ENCODE measurements at places on chromosomes 2 and 18.

DNA sequence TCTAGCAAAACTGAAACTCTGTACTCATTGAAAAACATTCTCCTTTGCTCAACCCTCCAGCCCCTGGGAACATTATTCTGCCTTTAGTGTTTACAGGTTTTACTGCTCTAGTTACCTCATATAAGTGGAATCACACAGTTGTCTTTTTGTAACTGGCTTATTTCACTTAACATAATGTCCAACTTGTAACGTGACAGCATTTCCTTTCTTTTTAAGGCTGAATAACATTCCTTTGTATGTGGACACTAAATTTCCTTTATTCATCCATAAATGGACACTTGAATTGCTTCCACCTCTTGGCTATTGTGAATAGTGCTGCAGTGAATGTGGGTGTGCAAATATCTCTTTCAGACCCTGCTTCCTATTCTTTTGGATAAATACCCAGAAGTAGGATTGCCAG is 144.9 kb downstream of the ACTR3 start:
- no peak for DNase-seq

DNA sequence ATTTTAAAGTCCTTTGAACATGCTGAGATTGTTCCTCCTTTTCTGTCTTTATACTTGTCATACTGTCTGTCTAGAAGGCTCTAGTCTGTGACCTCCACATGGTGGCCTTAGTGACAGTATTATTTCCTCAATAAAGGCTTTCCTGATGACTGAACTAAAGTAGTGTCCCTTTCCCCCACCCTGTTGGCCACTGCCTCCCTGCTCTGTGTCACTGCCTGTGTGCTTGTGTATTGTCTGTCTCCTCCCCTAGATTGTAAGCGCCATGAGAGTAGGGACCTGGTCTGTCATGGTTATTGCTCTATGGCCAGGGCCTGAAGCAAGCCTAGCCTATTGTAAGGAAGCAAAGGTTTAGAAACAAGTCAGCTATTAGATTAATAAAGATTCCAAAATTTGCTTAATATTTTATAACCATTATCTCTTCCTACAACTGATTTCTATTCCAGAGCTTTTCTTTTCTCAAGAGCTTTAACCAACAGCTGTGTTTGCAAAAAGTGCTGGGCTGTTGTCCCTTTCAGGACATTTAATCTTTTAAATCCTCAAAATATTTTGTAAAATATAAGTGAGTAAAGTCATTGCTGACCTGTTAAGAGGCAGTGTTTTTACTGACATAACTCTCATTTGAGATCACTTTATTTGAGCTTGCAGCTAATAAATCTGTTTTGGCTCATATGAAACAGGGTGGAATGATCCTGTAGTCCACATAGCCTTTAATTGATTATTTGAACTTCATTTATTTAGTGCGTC is 35.5 kb downstream of the DIS3L2 start:
- no peak for DNase-seq

DNA sequence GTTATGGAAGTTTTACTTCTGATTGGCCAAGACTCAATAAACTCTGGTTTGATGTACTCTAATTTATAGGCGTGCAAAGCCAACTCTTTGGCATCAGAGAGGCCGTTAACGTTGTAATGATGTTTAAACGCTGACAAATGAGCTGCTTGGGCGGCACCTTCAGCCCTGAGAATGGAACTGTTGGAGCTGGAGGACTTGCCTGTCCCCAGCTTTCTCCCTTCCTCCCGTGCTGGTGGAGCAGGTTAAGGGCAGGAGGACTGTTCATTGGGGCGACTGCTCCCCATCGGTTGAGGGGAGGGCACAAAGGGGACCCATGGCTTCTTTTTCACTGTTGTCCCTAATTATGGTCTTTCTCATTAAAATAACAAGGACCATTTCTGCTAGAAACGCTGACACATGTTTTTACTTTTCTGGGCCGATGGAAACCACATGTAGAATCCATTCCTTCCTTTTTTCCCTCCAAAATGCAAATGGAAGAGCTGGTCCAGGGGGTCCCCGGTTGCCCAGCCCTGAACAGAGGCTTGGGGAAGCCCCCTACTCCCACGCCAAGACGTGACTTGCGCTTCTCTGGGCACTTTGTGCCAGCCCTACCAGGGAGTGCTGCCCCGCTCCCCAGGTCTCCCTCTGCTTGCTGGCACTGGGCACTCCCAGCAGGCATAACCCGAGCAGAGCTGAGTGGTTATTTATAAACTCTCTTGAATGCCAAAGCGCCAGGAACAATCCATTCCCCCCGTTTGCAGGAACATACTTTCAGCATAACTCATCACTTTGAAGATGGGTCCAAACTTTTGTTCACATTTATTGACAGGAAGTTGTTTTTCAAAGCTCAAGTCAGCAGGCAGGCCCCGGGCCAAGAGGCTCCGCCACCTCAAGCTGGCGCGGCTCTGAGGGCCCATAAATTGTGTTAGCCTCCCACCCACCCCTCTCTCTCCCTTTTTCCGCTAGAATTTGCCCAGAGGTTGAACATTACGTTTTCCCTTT is 170.1 kb downstream of the ASB1 start:
- peak; percentile 58 for DNase-seq

- DNase-seq = no peak
Measured at GRCh38 chr2:85034158-85034557, 63.2 kb downstream of the KCMF1 start.

DNA sequence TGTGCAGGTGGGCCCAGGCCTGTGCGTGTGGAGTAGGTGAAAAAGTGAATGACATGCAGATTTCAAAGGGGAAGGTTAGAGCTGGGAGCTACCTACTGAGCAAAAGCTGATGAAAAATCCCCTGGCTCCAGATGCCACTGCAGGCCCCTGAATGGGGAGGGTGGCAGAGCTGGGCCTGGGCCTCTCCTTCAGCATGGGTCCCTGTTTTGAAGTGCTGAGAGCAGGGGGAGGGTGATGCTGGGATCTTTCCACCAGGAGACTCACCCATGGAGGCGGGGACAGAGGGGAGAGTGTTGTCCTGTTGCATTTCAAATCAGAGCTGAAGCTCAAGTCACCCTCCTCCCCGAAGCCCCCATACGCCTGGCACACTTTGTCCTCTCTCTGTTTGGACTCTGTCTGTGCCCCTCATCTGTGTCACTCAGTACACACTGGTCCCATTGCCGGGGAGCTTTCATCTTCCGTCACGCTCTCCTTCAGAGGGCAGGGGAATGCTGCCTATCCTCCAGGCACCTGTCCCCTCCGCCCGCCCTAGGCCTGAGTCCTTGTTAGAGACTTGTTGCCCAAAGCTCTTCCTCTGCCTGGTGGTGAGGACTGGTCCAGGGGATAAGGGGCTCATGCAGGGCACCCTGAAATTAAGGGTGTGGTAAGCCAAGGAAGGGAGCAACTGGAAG is 206.6 kb downstream of the HAUS1 start:
- no peak for DNase-seq

DNA sequence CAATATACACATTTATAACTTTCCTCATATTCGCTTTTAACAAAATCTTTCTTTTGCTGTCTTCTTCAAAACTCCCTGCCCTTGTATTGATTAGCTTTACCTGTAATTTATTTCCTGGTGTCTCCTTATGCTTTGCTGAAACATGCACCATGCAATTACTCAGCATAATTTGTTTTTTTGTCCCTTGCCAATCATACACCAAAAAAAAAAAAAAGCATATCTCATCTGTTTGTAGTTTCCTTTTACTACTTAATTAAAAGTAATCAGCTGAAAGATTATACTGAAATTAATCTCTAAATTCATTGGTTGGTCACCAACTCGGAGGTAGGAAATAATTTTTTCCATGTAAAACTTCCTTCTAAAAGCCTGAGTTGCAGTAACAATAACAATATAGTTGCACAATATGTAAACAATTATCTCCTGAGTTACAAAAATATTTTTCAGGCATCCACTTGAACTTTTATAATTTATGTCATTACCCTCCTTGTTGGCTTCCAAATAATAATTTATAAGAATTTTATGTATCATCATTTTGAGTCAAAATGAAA is 53.0 kb upstream of the ROCK1 start:
- DNase-seq = no peak

GRCh38 chr2:160270571-160271113 is 70.6 kb upstream of the ITGB6 start:
- DNase-seq = no peak

DNA sequence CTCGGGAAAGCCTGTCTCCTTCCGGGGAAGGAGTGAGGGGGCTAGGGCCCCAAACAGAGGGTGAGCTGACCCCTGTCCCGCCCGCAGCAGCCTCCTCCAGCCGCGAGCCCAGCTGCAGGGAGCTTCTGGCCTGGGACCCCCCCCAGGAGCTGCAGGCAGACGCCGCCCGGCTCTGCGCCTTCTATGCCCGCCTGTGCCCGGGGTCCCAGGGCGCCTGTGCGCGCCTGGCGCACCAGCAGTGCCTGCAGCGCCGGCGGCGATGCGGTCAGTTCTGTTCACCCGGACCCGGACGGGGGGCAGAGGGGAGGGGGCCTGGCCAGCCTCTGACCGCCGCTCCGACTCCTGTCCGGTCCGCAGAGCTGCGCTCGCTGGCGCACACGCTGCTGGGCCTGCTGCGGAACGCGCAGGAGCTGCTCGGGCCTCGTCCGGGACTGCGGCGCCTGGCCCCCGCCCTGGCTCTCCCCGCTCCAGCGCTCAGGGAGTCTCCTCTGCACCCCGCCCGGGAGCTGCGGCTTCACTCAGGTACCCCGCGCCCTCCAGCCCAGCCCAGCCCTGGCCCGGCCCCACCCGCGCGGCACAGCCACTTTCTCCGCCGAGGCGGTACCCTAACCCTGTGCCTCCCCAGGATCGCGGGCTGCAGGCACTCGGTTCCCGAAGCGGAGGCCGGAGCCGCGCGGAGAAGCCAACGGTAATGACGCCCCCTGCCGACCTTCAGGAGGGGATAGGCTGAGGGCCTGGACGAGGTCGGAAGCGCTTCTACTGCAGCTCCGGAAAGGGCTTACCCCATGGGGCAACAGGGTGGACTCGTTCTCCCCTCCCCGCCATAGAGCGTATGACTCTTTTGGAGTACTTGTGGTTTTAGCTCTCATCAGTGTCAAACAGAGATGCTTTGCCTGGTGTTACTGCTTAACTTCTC is 2.0 kb upstream of the CHRND start:
- DNase-seq = no peak

DNA sequence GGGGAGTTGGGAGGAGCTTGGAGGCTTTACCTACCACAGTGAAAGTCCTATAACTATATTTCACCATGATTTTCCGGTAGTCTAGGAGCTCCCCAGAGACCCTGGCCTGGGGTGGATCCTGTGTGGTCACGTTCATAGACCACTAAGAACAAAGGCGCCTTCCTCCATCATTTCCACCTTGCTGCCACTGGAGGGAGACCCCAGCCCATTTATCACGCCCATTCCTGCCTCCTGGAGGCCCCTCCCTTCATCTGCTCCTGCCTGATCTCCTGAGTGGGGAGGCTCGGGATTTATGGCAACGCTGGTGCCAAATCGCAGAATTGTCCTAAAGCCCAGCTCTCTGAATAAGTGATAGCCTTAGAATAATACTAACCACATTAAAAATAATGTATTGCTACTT is 507.6 kb upstream of the SPHKAP start:
- DNase-seq = no peak
